ENCODE measurements at places on chromosomes 3 and 15. TPM values are rescaled to one million over a fixed set of nuclear protein-coding genes. Genes with fewer than 3 reads are reported as not detected.

PLA2G4E gene
- total RNA-seq, result not detected

MAPKBP1 gene
- total RNA-seq, result 30.2 TPM

DNA sequence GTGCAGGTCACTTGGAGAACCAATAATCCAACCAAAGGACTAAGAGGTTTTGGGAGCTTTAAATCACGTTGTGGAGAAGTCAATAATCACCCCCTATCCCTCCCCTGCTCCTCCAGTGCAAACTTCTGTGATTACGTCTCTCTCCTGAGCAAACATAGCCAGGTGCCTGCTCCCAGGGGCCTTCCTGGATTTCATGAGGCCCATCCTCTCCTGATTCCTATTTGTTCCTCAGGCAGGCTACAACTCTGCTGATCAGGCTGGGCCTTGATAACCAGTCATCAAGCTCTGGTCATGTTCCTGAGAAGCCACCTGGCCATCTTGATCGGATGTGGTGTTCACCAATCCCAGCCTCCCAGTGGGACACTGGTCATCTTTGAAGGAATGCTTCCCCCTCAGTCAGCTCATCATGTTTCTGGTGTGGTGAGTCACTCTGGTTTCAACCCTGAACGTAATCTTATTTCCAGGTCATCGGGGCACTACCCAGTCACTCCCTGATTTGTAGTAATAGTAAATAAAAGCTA is 2.9 kb upstream of the ZNF710 start:
- no peak for DNase-seq

DNA sequence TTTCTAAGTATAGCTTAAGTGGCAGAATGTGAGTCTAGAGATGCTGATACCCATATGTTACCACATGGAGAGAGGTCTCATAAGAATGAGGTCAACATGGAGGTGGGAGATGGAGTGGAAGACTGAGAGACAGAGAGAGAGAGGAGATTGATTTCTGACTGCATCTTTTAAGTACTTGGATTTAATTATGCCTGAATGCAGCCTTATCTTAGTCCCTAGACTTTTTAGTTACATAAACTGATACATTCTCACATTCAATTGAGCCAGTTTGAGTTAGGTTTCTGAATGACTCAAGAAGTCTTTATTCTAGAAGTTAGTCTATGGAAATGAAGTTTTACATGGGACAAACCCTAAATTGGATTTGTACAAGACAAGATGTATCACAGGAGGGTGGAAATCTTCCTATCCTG is 58.5 kb upstream of the TNFSF10 start:
- no peak for DNase-seq

Measured in T-helper 17 cell (primary cell).